ENCODE measurements at places on chromosomes 5 and 9.

- DNase-seq: no peak
Observed at GRCh38 chr9:71719562-71719961, 48.8 kb downstream of the CEMIP2 start.

DNA sequence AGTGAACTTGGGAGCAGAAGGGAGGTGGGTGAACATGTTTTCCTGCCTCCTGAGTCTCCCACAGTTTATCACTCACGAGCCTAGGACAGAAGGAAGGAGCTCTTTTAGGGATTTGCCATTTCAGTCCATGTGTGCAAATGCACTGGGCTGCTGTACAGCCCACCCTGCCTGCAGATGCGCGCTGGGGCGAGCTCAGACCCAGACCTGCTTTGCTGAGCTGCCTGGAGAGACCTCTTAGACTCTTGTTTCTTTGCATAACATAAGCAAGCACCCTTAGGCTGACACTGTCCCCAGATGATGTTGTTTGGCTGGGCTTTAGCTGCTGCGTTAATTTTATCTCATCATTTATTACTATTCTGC, 199.0 kb downstream of the CACNA1B start:
- no peak for DNase-seq

DNA sequence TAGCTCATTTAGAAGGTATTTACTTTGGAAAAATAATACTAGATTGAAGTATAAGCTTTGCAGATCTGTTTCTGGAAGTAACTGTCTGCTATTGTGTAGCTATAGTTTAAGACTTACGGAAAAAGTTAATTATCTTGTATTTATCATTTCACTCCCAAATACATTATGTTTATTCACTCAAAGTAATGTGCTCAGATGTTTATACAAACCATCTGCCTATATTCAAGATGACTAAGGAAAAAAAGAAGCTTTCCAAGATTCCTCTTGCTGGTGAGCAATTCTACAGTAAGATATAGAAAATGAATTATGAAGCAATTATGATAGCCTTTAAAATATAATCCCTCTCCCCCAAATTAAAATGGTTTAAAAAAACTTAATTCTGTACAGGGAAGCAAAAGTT, 137.9 kb downstream of the KIAA0825 start:
- no peak for DNase-seq

- no peak for DNase-seq
Observed at GRCh38 chr5:16642867-16643266, 26.1 kb upstream of the RETREG1 start.

- no peak for DNase-seq
Observed at GRCh38 chr5:1488882-1489680, 34.7 kb downstream of the LPCAT1 start.

- no peak for DNase-seq
Observed at GRCh38 chr5:6372251-6373080, 5.9 kb downstream of the MED10 start.

DNA sequence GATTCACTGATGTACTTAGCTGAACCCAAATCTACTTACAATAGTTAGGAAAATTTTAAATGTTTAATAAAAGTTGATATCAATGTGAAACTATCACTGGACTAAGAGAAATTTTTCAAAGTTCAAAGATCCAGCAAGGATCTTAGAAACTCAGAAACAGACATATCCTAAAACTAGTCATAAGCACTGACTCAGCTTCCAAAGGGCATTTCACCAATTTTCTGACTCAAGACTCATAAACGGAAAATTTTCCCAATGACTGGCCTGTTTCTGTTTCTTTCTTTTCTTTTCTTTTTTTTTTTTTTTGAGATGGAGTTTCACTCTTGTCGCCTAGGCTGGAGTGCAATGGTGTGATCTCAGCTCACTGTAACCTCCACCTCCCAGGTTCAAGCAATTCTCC, 66.6 kb downstream of the CDC14B start:
- DNase-seq: no peak

DNA sequence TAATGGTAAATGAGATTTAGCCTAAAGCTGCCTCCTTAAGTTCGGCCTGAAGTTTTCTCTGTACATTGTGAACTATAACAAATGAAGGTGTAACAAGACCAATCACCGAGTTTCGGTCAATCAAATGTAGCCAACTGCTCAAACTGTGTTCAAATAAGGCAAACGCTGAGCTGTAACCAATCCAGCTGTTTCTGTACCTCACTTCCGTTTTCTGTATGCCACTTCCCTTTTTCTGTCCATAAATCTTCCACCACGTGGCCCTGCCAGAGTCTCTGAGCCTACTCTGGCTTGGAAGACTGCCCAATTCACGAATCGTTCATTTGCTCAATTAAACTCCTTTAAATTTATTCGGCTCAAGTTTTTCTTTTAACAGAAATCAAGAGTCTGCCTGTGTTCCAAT, 193.5 kb upstream of the KLF9 start:
- DNase-seq: no peak

DNA sequence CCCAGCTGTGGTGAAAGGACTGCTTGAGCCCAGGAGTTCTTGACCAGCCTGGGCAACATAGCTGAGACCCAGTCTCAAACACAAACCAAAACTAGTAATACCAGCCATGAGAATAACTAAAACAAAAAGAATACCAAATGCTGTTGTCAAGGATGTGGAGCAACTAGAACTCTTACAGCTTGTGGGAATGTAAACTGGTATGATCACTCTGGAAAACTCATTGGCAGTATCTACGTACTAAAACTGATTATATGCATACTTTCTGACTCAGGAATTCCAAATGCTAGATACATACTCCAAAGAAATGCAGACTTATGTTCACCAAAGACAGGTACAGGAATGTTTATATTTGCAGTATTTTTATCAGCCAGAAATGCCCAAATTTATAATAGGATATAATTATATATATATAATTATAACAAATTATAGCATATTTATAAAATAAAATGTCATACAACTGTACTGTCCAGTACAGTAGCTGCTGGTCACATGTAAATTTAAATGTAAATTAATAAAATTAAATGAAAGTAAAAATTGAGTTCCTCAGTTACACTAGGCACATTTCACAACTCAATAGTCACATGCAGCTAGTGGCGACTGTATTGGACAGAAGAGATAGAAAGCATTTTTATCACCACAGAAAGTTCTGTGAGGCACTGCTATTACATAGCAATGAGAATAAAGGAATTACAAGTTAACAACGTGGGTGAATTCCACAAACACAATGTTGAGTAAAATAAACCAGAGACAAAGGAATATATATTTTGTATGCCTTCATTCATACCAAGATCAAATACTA, 118.5 kb downstream of the GNAQ start:
- DNase-seq: no peak

DNA sequence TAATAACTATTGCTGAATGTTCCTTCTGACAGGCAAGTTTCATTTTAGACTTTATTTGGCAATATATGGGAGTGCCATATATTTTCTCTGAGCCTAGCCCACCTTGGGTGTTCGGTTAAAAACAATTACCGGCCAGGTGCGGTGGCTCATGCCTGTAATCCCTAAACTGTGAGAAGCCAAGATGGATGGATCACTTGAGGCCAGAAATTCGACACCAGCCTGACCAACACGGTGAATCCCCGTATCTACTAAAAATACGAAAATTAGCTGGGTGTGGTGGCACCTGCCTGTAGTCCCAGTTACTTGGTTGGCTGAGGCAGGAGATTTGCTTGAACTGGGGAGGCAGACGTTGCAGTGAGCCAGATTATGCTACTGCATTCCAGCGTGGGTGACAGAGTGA, 47.9 kb downstream of the TNFSF15 start:
- DNase-seq: no peak

GRCh38 chr5:150599917-150600511, 40.4 kb upstream of the SYNPO start:
- DNase-seq: no peak

DNA sequence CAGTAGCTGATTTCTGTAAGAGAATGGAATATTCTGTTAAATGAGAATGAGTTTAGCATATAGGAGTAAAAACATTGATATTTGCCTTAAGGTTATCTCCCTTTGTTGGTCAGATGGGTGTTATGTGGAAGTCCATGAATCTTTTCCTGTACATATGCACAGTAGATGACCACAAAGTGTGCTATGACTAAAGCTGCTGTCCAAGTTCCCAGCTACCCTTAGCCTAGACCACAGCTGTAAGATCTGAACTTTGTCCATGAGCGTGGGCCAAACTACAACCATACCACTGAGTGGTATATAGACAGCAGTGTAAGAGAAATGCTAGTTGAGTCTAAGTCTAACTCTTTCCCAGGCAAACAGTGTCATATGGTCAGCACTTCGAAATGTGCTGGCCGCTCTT, 48.8 kb downstream of the CD180 start:
- DNase-seq: no peak

GRCh38 chr5:142118155-142118686, 9.6 kb downstream of the NDFIP1 start:
- no peak for DNase-seq

DNA sequence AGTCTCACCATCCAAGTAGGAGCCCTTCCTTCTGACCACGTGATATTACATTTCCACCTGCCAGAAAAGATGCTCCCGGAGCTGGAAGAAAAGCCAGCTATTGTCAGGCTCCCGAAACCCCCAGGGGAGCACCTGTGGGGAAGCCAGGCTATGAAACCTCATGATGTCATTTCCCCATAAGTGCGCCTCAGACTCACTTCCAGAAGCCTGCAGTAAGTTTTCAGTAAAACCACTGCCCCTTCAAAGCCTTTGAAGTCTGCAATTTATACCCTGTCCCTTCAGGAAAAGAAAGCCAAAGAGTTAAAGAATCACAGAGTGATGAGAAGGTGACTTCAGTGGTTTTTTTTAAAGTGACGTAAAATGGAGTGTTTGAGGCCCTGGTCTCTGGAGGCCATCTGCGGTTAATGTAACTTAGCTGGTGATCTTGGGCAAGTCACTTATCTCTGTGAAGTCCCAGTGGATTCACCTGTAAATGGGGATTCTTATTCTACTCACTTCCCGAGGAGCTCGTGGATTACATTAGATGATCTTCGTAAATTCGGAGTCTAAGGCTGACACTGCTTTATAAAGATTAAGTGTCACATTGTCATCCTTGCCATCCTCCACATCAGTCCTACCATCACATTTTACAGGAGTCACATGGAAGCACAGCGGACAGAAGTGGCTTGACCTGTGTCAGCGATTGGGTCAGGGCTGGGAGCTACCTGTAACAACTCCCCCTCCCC, 2.6 kb upstream of the SEMA6A start:
- DNase-seq: no peak

GRCh38 chr5:137737349-137738131, 1.7 kb upstream of the KLHL3 start:
- no peak for DNase-seq

DNA sequence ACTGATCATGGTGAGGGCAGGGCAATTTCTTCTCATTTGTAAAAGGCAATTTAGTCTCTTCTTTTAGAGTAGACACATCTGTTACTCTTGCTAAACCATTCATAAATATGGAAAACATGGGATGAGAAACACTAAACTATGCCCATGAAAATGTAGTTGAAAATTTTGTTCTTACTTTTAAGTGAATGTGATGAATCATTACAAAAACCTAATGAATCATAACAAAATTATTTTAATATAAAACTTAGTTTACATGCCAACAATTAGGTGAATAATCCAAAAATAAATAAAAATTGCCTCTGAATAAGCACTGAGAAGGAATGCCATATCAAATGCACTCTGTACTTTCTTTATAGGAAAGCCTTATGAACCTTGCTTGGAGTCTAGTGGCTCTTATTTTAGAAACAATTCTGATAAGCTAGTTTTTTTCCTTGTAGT, 297.7 kb upstream of the EFNA5 start:
- no peak for DNase-seq

- no peak for DNase-seq
Observed at GRCh38 chr9:32533336-32533735, 7.3 kb upstream of the RIGI start.

DNA sequence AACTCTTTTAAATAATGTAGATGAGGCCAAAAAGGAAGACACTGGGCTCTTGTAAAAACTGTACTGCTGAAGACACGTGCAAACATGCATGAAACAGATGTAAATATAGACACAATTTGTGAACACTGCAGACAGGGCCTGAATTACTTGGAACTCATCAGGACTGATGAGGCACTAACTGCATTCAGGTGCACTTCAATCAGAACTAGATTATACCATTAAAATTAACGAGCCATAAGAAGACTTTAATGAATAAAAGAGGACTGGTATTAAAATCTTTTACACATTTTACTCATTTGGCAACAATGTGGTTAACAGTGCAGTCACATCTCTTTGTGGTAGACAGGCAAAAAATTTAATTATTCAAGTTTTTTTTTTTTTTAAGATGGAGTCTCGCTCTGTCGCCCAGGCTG, 13.4 kb upstream of the ZCCHC9 start:
- no peak for DNase-seq

DNA sequence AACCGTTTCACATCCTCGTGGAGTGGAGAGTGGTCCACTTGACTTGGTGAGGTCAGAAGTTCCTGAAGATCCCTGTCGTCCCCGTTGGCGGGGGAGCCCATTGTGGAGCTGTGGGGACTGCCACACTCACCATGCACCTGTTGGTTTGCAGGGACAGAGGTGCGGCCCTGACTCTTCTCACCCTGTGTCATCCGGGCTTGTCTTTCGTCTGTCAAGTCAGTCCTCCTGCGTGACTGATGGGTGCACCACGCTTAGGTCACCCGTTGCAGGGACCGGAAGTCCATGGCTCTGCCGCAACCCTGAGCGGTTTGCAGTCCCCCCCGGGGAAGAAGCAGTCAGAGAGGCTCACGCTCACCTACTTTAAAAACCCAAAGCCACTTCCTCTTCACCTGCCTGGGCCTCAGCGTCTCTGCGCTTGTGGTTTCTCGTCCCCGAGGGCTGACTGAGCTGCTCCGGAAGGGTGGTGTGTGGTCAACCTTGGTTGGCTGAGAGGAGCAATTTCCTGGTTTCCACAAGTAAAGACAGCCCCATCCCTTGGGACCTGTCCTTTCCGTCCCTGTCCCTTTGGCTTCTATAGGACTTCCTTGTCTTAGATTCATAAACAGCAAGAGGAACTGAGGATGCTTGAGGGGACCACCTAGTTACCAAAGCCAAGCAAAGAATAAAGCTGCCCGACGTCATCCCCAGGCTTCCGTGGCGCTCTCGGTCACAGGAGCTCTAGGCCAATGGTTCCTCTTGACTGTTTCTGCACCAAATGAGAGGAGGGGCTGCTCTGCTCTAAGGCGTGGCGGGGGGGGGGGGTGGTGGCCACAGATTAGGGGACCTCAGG, 53.2 kb downstream of the USP20 start:
- DNase-seq: peak; percentile 64

GRCh38 chr9:135088348-135088978, 995 bp downstream of the OLFM1 start:
- no peak for DNase-seq
